Stimulated activated naive B cell treated with anti-CD40 and anti-IgM and Interleukin-4, amounts not matched to agents 10 μg/mL and 1 μg/mL and 100 μg/mL, for 72 hours (primary cell): ENCODE measurements at places on chromosomes 12 and 14.

- DNase-seq, result peak; percentile 72
These were observed 50.4 kb downstream of the DYRK2 start for GRCh38 chr12:67698672-67699581.

GRCh38 chr12:5497329-5498053 lies 65.6 kb downstream of the NTF3 start:
- DNase-seq, result no peak

- no peak for DNase-seq
These were observed 150.6 kb downstream of the CCDC59 start for GRCh38 chr12:82207556-82207955.

DNA sequence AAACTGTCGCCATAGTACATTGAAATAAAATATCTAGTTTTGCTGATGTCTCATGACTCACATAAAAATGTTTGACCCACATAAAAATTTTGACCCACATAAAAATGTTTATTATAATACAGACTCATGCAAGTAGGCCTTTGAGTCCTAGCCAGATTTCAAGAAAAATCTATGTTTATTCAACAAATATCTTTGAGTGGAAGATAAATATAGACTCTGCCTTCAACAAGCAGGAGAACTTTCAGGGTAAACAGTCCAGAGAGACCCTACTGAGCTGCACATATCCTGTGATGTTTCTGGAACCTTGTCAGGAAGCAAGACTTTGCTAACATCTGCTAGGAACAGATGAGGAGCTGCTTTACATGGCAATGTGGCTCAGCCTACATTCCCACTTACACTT lies 283.1 kb downstream of the MDGA2 start:
- no peak for DNase-seq
